ENCODE measurements at places on chromosomes 3 and 15.

DNA sequence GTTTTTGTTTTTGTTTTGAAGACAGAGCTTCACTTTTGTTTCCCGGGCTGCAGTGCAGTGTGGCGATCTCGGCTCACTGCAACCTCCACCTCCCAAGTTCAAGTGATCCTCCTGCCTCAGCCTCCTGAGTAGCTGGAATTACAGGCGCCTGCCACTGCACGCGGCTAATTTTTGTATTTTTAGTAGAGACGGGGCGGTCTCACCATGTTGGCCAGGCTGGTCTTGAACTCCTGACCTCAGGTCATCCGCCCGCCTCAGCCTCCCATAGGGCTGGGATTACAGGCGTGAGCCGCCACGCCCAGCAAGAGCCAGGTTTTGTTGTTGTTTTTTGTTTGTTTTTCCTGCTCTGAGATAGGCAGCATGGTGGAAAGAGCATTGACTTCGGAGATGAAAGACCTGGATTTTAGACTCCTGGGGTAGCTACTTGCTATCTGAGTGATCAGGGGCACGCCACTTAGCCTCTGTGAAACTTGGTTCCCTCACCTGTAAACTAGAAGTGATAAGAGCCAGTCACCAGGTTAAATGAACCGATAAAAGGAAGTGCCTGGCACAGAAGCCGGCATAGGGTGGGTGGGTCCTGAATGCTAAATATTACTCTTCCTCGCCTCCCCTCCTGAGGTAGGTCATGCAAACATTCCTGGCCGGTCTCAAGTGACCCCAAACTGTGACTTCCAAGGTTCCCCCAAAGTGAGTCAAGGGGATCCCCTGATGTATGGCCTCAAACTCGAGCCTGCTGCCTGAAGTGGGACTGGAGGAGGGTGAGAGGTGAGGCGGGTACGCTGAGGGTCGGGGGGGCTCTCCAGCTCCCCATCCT is 62.9 kb upstream of the MCF2L2 start:
- no peak overlapping the region for H3K27ac ChIP-seq
- H3K27me3 ChIP-seq, result no peaks in the 10 kb centered on the region
- H3K36me3 ChIP-seq, result no peaks in the 10 kb centered on the region
- no peak overlapping the region for H3K4me3 ChIP-seq

DNA sequence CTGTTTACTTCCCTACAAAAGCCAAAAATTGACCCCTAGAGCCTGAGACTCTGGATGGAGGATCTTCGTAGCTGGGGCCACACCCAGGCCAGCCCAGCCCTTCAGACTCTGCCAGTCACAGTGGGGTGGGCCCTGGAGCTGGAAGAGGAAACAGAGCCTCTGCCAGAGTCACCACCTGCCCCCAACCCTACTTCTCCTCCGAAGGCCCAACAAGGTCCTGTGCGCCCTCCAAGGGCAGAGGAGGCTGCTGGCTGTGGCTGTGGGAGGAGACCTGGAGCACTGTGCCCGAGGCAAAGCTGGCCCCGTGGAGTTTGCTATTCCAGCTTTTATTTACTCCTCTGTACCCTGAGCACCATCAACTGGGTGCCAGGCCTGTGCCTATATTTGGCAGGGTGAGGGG is 19.0 kb downstream of the CISH start:
- no peak overlapping the region for H3K4me3 ChIP-seq
- no peaks in the 10 kb centered on the region for H3K27me3 ChIP-seq
- DNase-seq, result no peak
- H3K27ac ChIP-seq, result no peak overlapping the region

GRCh38 chr3:144429719-144430121 is 458.1 kb downstream of the DIPK2A start:
- no peaks in the 10 kb centered on the region for H3K27me3 ChIP-seq
- no peaks in the 10 kb centered on the region for H3K4me1 ChIP-seq
- H3K27ac ChIP-seq, result no peak overlapping the region
- H3K36me3 ChIP-seq, result no peaks in the 10 kb centered on the region
- DNase-seq, result no peak
- no peak overlapping the region for H3K4me3 ChIP-seq

DNA sequence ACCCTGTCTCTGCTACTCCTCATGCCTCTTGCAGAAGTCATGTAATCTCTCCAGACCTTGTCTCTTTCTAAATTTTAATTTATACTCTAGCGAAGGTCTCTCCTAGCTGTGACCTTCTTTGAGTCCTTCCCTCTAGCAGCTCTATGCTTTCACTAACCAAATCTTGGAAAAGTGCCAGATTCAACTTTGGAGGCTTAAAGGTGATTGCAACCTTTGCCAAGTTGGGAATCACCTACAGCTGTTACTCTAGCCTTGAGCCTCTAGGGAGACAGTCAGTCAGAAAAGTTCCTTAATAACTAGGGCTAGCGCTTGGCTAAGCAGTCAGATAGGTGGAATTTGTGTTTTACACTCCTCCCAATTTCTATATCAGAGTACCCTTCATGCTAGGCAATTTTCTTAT is 46.1 kb upstream of the ABI3BP start:
- no peaks in the 10 kb centered on the region for H3K27me3 ChIP-seq
- H3K4me3 ChIP-seq, result no peak overlapping the region
- H3K4me1 ChIP-seq, result peaks cover 9% of the 10 kb centered on the region
- no peak for DNase-seq

All from body of pancreas (tissue), 4 donors.